ENCODE measurements at places on chromosomes 6 and 20. TPM values are rescaled to one million over a fixed set of nuclear protein-coding genes. Genes with fewer than 3 reads are reported as not detected.

DNA sequence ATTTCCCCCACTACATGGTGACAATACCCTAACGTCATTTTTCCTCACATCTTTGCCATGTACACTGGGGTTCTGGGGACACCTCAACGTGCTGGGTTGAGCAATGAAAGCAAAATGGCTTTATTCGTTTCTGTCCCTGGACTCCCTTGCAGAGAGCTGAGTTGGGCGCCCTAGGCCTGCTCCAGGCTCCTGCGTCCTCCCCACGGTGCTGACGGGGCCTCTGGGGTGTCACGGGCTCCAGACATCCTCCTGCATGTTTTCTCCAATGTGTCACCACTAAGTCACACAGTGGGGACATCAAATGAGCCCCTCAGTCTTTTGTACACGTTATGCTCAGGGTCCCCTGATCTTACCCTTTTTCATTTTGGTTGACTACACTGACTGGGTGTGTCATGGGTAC lies 99.8 kb downstream of the TTLL2 start:
- DNase-seq, result no peak

DNA sequence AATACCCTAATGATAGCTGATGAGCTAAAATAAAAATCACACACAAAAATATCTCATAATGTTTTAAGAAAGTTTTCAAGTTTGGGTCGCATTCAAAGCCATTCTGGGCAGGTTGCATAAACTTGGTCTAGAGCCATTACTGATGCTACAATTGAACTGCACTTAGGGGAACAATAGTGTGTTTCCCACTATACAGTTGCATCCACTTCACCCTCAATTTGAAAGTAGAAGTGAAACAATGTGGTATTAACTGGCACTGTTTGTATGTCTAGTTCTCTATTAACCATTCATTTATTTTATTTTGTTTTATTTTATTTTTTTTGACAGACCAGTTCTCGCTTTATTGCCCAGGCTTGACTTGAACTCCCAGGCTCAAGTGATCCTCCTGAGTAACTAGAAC lies 23.0 kb upstream of the STK38 start:
- DNase-seq, result no peak

DNA sequence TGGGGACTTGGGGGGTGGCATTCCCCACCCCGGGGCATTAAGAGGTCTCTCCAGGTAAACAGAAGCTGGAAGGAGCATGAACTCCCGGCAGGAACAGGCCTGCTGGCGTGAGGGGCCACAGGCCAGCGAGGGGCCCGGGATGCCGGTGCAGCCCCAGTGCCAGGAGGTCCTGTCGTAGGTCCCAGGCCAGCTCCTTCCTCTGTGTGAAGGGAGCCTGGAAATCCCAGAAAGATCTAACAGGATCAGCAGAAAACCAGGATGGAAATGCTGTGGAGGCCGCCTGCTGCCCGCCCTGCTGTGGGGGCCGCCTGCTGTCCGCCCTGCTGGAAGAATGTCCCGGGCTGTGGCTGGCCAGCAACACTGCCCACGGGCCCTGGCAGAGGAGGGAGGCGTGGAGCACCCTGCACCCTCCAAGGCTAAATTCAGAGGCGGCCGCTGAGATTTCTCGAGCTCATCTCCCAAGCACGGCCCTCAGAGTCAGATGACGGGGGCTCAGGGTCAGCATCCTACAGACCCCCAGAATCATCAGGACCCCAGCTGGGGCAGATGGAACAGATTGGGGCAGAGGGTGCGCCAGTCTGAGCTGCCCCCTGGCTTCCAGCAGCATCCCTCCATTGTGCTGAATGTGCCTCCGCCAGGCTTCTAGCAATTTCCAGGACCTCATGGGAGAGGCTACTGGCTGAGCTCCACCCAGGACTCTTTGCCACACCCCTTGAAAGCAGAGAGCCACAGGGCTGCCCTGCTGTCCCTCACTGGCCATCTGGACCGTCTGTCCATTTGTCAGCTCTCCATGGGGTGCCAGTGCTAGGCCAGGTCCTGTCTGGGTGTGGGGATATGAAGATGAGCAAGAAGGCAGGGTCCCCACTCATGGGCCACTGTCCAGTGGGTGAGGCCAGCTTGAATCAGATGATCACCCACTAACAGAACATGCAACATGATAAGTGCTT lies 32.2 kb upstream of the SLCO4A1 start:
- no peak for DNase-seq

GRCh38 chr6:11865680-11866300 lies 87.2 kb upstream of the ADTRP start:
- peak; percentile 67 for DNase-seq

GRCh38 chr6:107348224-107348623 lies 111.1 kb downstream of the PDSS2 start:
- peak; percentile 24 for DNase-seq

DNA sequence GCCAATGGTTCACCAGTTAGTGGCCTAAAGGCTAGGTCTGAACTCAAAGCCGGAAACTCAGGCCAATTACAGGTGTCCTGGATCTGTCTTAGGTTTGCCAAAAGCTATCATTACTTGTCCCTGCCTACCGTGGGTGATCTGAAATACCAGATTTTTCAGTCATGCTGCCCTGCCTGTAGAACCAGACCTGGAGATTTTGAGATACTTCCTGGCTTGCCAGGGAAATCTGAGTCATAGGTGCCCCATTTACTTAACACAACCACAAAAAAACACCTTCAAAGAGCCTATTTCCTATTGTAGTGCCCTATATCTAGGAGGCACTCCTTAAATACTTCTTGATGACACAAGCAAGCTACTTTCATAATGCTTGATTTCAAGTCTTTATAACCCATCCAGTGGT lies 13.9 kb upstream of the RANBP9 start:
- peak; percentile 55 for DNase-seq

DNA sequence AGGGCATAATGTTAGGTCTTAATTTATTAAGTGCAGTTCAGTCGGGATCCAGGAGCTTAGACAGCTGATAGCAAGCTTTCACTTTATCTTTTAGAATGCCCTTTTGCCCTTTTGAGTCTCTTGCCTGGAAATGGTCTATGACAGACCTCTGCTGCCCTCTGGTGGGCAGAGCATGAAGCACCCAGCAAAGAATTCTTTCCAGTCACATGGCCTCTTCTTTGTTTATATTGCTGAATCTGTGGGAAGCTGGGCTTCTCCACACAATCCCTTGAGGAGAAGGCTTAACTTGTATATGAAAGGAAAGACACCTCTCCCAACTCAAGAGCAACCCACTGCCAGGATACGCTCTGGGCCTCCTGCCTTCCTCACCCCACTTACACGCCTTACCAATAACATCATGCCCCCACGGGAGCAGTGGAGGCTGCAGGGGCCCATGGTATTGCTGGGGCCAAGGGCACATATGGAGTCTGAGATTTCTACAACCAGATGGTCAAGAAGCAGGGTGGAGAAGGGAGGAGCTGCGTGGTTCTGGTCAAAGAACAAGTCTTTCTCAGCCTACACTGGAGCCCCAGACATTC lies 20.4 kb downstream of the WFDC3 start:
- DNase-seq, result peak; percentile 74

GRCh38 chr6:64520050-64520449 lies 884.4 kb downstream of the PHF3 start:
- DNase-seq, result peak; percentile 93

GRCh38 chr6:169368200-169368599 lies 114.6 kb upstream of the THBS2 start:
- no peak for DNase-seq

GRCh38 chr6:168260420-168260987 lies 59.1 kb downstream of the DACT2 start:
- no peak for DNase-seq

- peak; percentile 81 for DNase-seq
Observed at GRCh38 chr6:3825331-3825831, 23.8 kb upstream of the FAM50B start.

- DNase-seq, result peak; percentile 61
Observed at GRCh38 chr20:51570739-51571459, 28.4 kb upstream of the NFATC2 start.

- DNase-seq, result no peak
Observed at GRCh38 chr6:26270486-26270861, 94.5 kb upstream of the BTN3A2 start.

DNA sequence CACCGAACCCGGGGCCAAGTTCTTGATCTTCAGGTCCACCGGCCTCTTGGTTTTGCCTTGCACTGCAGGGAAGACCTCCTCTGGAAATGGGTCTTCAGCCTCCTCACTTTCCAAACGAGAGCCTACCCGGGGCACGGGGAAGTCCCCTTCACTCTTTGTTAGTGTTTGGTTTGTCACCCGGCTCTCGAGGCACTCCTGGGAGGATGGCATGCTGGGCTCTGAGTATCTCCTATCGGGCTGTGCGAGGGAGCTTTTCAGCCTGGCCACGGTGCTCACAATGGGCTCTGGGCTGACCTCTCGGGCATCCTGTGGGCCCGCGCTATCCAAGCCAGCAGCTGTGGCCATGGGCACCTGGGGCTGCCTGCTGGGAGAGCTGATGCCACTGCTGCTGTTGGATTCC lies 8.1 kb downstream of the TAGAP start:
- no peak for DNase-seq

- DNase-seq, result no peak
Observed at GRCh38 chr20:38520261-38520660, 47.6 kb downstream of the RALGAPB start.

- no peak for DNase-seq
Observed at GRCh38 chr6:33861722-33862121, 57.9 kb upstream of the MLN start.

- no peak for DNase-seq
Observed at GRCh38 chr20:25353747-25354705, 36.6 kb downstream of the ABHD12 start.

- DNase-seq, result peak; percentile 64
Observed at GRCh38 chr20:11917663-11918062, at the start of gene BTBD3. Gene BTBD3 (plus strand): TSS chr20:11917893. CDS start chr20:11918276, 383 bp downstream.

DNA sequence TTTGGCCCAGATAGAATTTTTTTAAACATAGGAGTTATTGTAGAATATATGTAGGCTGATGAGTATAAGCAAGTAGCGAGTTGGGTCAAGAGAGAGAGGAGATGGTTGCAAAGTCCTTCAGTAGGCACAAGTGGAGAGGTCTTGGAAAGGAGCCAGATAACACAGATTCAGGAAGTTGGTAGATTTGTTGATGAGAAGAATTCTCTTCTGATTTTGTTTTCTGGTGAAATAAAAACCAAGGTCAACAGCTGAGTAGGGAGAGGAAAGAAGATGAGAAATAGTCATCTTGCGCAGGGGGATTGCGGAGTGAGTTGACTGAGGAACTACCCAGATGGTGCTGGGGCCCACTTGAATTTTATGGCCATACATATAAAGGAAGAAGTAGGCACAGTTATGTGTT lies 17.4 kb upstream of the CD83 start:
- no peak for DNase-seq

GRCh38 chr6:108945681-108946159 lies 97.5 kb downstream of the ARMC2 start:
- peak; percentile 83 for DNase-seq

DNA sequence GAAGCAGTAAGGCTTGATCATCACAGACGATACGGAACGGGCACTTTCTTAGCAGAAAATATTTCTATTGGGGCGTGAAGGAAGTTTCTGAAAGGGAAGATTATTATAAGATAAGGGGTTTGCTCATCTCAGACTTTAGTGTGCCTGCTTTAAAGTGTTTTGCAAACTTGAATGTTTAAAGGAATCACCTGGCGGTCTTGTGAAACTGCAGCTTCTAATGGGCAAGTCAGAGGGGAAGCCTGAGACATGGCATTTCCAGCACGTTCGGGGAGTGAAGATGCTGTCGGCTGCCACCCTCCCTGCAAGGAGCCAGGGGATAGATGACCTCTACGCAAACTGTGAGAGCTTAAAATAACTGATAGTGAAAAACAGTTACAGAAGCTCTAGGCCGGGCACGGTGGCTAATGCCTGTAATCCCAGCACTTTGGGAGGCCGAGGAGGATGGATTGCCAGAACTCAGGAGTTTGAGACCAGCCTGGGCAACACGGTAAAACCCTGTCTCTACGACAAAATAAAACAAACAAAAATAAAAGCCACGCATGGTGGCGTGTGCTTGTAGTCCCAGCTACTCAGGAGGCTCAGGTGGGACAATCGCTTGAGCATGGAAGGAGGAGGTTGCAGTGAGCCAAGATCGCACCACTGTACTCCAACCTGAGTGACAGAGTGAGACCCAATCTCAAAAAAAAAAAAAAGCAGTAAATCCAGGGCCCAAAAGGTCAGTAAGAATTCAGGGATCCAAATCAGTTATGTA lies 2.3 kb upstream of the KIF16B start:
- no peak for DNase-seq

- no peak for DNase-seq
Observed at GRCh38 chr6:66965227-66965626, 1258.2 kb upstream of the EYS start.

DNA sequence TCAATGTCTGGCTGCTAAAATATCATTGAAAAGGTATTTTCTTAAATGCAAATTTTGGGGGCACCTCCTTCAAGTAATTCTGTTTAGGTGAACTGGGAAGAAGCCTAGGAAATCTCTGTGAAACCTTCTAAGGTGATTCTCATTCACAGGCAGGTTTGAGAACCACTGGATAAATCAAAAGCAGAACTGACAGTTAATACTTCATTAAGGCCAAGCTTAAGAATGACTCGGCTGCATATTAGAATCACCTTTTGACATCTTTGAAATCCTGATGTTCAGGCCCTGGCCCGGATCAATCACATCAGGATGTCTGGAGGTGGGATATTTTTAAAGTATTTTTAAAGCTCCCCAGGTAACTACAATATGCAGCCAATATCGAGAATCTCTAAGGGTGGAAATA lies 50.6 kb downstream of the FKBP1C start:
- DNase-seq, result no peak

DNA sequence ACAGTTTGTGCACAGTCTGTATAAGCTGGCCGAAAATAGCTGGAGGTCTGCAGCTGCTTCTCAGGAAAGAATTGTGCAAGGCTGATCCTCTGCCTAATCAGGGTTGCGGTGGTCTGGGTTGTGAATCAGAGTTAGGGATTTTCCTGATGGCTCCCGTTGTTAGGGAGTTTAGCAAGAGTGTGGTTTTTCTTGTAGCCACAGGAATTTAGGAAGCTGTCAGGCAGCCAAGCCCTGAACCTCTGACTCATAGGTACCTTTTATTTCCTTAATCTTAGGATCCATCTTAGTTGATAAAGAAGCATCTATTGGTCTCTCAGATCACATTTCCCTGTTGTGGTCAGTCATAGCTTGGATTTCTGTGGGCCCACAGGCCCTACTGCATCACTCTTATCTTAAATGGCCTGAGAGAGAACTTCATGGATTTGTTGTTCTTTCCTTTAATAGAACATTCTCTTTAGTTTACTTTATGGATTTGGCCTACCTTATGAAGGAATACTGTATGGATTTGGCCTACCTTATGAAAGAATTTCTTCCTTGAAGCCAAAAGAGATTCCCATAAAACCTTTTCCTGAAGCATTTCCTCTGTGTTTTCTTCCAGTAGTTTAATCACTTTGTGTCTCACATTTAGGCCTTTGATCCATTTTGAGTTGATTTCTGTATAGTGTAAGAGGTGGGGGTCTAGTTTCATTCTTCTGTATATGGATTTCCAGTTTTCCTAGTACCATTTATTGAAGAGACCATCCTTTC lies 10.3 kb downstream of the KIF25 start:
- peak; percentile 96 for DNase-seq

ATF6B gene
- polyA plus RNA-seq, result 51.7 TPM

GLP1R gene
- not detected for polyA plus RNA-seq

HLA-DRB5 gene
- 0.19 TPM for polyA plus RNA-seq

PRICKLE4 gene
- polyA plus RNA-seq, result not detected

GPR6 gene
- polyA plus RNA-seq, result not detected

IP6K3 gene
- polyA plus RNA-seq, result 0.08 TPM

ANKEF1 gene
- 0.06 TPM for polyA plus RNA-seq

LTA gene
- polyA plus RNA-seq, result not detected

SMOC2 gene
- polyA plus RNA-seq, result not detected

PRSS16 gene
- polyA plus RNA-seq, result 0.20 TPM

ERVFRD-1 gene
- not detected for polyA plus RNA-seq

ARMH2 gene
- polyA plus RNA-seq, result not detected

HLA-DPB1 gene
- 18.9 TPM for polyA plus RNA-seq

NRSN1 gene
- polyA plus RNA-seq, result not detected

PPP1R14C gene
- 10.1 TPM for polyA plus RNA-seq

All from GM23248 (cell line).